ENCODE measurements at places on chromosomes 2 and 18.
A peak's percentile ranks its signal among the peaks of the same experiment; 100 is the strongest.

DNA sequence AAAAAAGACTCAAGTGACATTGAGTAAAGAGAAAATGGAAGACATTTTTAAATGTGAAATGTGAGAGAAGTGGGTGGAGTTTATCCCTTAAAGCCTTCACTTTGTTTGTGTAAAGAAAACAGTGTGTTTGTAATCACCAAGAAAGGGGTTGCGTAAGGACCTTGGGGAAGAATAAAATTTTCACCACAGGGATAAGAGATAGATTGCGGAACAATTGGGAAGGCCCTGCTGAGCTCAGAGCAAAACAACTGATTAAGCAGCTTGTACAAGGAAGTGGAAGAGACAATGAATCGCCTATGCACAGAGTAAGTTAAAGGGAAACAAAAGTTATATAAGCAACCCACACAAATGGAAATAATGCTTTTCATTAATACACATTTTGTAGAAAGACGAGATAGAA, 327.7 kb downstream of the RAD51AP2 start:
- DNase-seq: no peak

DNA sequence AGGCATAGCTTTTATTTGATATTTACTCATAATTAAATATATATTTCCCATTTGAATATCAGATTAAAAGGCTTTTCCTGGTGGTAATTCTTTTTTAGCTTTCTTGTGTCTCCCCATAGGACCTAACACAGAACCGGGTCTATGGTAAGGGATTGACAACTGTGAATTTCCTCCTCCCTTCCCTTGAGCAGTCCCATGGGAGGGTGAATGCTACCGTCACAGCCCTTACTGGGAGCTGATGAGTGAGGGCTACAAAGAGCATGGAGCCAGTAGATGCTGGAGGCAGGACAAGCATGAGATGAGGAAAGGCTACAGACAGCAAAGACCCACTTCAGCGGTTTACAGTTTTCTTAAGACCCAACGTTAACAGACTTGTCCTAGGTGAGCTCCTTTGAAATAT, 170.6 kb upstream of the EPAS1 start:
- no peak for DNase-seq

- DNase-seq: no peak
Measured at GRCh38 chr2:200625282-200625681, 39.5 kb downstream of the AOX1 start.

GRCh38 chr2:96413323-96413722, 77.8 kb downstream of the NCAPH start:
- DNase-seq: no peak

- no peak for DNase-seq
Measured at GRCh38 chr18:54277899-54278298, 8.6 kb downstream of the POLI start.

GRCh38 chr18:22800551-22800951, 132.6 kb upstream of the RBBP8 start:
- DNase-seq: no peak

DNA sequence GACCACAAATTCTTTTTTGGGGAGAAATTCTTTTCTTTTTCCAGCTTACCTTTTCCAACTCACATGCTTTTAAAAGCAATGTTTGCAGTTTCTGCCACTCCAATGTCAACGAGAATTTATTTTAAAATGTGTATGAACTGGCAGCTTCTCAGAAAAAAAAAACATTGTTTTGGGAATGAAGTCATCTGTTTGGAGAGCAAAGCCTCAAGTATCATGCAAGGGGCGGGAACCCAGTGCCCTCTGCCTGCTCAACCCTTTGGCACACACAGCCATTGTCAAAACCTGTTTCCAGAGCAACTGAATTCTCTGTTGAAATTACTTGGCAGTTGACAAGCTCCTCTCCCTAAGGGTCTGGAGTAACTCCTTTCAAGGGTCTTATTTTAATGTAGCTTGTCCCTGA, 128.5 kb downstream of the QPCT start:
- no peak for DNase-seq

DNA sequence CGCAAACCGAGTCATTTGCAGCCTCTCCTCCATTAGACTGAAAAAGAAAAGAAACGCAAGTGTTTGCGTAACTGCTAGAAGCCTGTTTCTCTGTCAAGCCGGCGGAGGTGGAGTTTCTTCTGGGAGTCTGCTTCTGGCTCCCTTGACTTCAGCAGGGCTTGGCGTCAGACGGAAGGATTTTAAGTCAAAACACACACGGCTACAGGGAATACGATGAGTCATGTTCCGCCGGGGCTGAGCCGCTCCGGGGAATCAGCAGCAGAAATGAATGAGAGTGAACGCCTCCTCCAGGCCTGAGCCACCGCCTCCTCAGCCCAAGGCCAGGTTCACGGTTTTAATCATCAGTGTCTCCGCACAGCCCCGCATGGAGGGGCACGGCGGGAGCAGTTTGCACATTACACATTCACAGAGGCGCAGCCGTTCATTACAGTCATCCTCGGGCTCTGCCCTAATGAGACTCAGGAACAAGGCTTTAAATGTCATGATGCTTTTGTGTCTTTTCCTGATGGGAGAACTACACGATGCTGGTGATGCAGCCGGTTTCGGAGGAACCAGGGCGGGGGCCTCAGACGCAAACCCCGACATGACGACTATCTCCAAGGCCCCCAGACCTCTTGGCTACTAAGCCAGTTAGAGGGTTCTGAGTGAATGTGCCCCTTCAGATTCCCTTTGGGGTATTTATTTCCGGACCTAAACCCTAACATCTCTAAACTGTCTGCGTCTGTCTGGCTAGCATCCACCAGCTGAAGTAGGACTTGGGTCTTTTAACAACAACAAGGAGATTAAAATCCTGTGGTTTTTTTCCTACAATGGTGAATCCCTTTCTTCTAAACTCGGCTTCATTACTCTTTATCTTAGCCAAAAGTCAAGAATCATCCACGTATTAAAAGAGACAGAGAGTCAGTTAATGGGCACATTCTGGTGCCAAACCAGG, 11.1 kb upstream of the SCG2 start:
- no peak for DNase-seq

DNA sequence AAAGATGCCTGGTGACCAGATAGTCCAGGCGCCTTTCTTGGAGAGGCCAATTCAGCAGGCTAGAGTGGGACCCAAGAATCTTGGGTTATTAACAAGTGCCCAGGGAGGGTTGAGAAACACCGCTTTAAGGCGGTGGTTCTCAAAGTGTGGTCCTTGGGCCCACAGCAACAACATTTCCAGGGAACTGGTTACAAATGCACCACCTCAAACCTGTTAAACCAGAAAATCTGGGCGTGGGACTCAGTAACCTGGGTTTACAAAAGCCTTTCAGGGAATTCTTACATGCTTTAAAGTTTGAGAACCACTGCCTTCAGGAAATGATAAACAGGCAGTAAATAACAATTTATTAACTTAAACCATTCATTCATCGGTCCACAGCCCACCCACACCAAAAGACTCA, 92.5 kb downstream of the SP3 start:
- no peak for DNase-seq

DNA sequence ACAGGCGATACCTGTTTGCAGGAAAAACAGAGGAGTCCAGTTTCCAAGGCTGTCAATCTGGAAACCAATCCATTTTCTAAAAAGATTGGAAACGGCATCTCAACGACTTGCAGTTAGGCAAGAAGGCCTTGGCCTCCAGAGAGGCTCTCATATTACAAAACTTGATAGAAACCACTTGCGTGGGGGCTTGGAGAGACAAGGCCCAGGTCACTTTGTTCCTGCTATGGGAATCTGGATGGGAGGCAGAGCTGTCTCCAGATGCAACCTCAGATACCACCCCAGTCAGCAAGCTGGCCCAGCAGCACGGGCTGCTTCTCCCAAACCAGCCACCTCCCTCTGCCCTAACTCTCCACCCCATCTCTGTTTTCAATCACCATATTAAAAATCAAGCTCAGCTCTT, 298.8 kb downstream of the TNS1 start:
- DNase-seq: no peak

GRCh38 chr2:153715218-153715850, 156.4 kb upstream of the GALNT13 start:
- no peak for DNase-seq

- no peak for DNase-seq
Measured at GRCh38 chr18:79102886-79103285, 33.7 kb downstream of the ATP9B start.

- no peak for DNase-seq
Measured at GRCh38 chr2:135490376-135490775, 40.6 kb downstream of the ZRANB3 start.

GRCh38 chr2:10377052-10377746, 70.9 kb downstream of the ODC1 start:
- DNase-seq: no peak

DNA sequence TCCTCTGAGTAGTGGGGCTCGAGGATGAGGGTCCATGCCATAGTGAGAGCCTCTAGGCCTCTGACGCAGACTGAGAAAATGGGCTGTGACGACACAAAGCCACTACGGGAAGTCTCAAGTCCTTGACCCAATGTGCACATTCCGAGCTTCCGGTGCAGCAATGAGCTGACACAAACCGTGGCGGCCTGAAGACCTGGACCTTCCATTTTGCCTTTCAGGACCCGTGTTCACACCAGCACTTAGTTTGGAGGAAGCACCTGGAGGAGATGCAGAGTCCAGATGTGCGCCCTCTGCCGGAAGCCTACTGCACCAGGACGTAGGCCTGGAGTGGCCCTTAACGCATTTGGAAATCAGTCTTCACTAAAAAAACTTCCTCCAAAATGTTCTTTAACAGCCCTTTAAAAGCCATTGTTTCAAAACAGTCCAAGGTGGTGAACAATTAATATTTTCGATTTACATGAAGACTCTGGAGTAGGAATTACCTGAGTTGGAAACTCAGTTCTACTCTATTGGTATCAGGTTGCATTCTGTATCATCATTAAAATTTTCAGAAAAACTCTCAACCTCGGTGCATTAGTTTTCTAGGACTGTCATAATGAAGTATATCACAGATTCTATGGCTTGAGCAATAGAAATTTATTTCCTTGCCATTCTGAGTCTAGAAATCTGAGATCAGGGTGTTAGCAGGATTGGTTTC, 33.9 kb downstream of the BMP10 start:
- peak; percentile 64 for DNase-seq

- DNase-seq: no peak
Measured at GRCh38 chr2:235924675-235925063, 243.5 kb downstream of the GBX2 start.

GRCh38 chr18:23049698-23050373, 85.4 kb upstream of the CABLES1 start:
- DNase-seq: no peak

DNA sequence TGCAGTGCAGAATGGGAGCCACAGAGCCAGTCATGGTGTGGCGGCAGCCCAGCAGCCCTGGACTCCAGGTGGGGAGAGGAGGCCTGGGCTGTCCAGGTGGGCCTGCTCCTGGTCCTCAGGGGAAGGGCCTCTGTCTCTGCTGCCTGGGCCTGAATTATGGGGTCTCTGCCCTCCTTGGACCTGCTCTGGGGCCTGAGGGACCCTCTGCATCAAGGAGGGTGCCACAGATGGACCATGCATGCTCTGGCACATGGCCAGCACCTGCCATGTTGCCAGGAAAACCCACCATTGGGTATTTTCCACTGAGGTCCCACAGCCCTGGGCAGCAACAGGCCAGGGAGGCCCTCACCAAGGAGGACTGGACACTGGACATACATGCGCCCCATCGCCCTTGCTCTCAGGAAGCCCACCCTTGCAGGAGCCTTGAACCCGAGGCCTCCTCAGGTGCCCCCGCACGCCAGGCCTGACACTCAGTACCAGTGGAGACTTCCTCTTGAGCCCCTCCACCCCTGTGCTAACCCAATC, 107.1 kb downstream of the NDUFA10 start:
- no peak for DNase-seq

- DNase-seq: no peak
Measured at GRCh38 chr2:195663007-195663406, 6.0 kb downstream of the SLC39A10 start.

DNA sequence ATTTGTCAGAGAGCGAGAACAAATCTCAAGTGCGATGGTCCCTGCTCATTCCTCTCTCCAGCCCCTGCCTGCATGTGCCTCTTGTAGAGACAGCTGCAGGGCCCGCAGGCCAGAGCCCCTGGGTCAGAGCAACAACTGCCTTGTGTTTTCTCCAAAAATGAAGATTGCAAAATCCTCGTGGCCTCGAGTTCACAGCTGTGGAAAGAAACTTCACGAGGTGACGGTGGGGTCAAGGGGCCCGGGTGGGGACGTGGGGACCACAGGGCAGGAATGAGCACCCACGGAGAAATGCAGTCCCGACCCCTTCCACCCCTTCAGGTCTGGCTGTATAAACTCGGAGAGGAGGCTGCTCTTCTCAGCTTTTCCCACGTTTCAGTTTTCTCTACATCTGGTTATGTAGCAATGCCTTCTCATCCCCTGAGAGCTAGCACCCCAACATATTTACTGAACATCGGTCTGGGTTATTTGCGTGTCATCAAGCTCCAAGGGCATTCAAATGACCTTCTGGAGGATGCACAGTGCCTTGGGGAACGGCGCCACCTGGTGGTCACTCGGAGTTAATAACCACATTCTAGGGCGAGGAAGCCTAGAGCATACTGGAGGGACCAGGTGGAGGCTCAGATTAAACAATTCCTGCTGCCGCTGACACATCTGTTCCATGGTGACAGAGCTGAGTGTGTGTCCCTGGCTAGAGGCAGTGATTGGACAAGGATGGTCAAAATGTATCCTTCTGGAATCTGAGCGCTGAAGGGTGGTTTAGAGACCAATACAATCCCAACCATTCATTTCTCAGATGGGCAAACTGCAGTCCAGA, 91.4 kb upstream of the CYRIA start:
- peak; percentile 76 for DNase-seq

DNA sequence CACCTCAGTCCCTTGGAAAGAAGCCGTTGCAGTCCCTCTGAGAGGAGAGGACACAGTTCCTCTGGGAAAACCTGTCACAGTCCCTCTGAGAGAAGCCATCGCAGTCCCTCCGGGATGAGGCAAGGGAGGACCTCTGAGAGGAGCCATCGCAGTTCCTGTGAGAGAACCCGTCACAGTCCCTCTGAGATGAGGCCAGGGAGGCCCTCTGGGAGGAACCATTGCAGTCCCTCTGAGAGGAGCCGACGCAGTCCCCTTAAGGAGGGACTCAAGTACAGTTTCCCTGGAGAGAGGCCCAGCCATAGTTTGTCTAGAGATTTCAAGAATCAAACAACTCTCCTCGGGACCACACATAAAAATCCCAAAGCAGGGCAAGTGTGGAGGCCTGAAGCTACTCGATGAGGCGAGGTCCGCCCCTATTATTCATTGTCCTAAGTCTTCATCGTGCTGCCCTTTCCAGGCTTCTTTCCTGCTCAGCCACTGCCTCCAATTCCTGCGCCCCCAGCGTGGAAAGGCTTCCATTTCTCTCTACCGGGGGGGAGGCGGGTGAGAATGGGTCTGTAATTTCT, 630 bp upstream of the ZNF512 start:
- no peak for DNase-seq

GRCh38 chr2:174688079-174688478, 76.2 kb downstream of the CHRNA1 start:
- DNase-seq: no peak

Data from CD4-positive, alpha-beta T cell (primary cell).